ENCODE measurements at places on chromosomes 12 and 14.

DNA sequence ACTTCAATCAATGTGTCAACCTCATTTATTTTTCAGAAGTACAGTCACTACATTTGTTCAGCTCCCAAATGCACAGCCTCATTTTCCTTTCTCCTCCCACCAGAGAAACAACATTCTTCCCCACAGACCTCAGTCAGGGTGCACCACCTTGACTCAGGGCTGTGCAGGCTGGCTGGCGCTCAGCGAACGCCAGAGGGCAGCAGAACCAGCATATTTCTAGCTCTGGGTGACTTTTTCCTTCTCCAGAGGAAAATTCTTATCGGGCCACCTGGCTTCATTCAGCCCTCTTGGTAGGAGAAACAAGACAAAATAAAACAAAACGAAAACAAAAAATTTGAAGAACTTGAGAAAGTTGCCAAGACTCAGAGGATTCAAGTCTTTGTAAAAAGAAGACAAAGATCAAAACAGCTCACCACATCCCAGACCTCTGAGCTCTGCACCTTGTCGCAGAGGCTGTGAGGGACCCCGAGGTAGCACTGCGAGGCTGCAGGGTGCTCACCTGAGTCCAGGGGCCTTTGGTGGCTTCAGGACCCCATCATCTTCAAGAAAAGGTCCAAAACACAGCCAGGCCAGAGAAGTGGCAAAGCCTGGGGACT, 33.7 kb downstream of the PAH start:
- DNase-seq: peak; percentile 16

DNA sequence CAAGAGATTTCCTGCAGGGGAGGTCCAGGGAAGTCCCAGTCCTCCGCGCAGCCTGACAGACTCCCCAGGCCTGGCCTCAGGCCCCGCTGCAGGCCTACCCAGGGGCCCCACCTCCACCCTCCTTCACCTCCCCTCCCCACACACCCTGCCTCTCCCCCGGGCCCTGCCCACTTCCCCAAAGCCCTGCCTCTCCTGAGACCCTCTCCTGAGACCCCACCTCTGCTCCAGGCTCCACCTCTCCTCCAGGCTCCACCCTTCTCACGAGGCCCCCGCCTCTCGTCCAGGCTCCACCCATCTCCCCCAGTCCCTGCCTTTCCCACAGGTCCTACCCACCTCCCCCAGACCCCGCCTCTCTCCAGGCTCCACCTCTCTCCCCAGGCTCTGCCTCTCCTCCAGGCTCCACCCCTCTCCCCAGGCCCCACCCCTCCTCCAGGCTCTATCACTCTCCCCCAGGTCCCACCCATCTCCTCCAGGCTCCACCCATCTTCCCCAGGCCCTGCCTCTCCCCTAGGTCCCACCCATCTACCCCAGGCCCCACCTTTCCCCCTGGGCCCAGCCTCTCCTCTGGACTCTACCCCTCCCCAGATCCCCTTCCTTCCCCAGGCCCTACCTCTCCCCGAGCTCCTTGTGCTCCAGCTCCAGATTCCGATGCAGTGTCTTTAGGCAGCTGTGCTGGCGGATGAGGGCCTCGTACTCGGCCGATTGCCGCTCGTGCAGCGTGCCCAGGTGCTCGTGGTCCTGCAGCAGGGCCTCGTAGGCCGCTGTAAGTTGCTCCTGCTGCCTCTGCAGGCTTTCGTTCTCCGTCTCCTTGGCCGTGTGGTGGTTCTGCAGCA, 58.8 kb upstream of the GPR68 start:
- no peak for DNase-seq

GRCh38 chr12:70590549-70591226, 46.5 kb downstream of the PTPRB start:
- no peak for DNase-seq

DNA sequence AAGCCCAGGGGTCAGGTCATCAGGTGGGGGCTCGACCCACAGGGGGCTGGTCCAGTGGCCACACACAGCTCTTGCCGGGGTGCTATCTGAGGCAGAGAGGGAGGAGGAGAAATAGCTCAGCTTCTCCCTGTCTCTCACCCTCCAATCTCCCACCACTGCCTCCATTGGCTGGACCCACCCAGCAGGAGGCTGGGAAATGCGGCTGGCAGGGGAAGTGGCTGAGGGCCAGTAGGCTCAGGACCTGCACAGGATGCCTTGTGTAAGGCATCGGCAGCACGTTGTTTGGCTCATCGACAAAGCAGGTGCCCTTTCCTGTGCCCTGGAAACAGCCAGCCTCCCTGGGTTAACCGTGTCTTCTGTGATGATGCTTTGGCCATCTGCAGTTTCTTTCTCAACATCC, 58.8 kb upstream of the SLC24A4 start:
- DNase-seq: no peak

DNA sequence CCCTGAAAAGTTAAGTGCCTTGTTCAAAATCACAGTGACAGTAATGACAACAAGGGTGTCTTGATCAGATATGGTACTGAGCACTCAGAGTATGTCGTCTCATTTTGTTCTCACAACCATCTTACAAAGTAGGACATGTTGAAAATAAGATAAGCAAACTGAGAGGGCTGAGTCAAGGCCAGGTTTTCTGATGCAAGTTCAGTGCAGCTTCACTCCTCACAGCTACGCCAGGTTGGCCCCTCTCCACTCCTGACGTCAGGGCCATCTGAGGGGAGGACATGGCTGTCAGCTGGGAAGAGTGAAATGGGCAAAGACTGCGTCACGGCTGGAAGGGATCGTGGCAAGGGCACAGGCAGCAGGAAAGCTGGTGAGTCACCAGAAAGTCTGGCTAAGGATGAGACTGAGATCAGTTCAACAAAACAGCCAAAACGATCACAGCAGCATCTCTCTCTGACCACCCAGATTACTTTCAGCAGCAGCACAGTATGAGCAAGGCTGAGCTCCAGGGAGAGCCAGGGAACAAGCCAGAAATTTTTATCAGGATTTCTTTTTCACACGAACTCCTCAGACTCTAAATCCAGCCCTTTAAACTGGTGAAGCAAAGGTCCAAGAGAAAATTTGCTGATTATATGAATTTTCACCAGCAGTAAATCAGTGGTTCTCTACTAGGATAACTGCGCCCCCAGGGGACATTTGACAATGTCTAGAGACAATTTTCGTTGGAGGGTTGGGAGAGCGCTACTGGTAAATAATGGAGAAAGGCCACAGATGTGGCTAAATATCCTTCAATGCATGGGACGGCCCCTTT, 297.9 kb upstream of the AMIGO2 start:
- DNase-seq: no peak

DNA sequence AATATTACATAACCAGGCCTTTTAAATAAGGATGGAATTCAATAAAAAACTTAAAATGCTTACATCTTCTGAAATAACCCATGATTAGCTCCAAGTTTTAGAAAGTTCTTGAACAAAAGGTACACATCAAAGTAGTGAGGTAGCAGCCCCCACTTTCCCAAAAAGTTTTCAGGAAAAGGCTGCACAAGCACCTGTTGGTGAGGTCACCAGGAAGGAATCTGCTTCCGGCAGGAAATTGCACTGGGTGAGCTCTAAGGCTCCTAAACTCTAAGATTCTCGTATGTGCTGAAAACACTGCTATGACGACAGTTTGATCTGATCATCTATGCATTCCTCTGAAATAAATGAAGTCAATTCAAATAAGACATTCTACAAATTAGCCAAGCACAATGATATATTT, 34.3 kb upstream of the TTC7B start:
- DNase-seq: no peak
